Left hindlimb (tissue), 1 donor: ENCODE measurements at places on chromosomes 2 and 18.

- no peak for DNase-seq
Measured at GRCh38 chr2:221465776-221466175, 106.3 kb downstream of the EPHA4 start.

GRCh38 chr18:11729556-11729955 lies 40.5 kb downstream of the GNAL start:
- no peak for DNase-seq

DNA sequence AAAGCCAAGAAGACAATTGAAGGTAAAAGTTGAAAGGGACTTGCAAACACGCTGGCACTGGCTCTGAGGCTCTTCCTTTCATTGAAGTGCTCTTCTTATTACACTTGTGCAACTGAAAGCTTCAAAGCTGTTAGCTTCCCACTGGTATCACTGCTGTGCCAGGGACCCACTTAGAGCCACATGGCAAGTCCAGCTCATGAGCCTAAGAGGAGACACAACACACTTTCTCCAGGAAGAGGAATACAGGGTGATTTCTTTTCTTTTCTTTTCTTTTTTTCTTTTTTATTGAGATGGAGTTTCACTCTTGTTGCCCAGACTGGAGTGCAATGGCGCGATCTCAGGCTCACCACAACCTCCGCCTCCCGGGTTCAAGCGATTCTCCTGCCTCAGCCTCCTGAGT lies 218.2 kb downstream of the ATAD2B start:
- no peak for DNase-seq

DNA sequence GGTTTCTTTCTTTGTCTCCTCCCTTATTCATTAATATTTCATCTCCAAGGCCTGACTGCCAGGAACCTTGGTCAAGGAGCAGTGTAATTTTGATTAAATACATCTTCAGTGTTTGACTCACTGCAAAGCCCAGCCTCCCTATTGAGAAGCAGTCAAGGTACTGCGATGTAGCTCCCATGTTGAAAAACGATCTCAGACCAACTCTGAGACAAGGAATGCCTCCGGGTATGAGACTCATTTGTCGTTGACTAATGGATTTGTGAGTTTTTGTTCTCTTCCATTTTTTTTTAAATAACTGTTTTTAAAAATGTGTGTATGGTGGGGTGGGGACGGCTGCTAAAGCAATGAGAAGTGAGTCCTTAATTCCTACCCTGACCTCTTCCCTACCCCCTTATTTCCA lies 361.6 kb downstream of the SOX11 start:
- DNase-seq = no peak

DNA sequence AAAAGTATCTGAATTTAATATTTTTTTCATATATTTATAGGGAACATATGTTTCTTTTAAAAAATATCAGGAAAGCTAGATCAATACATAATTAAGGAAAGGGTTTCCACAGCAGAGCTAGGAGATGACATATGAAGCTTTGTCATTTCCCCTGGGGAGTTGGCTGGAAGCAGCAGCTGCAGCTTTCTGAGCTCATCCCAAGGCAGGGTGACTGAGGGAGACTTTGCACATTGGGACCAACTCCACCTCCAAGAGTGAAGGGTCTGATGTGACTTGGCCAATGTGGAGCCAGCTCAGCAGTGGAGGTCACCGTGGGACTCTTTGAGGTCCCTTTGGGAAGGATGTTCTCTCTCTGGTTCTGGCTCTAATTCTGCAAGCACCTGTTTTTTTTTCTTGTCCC lies 315.1 kb downstream of the RDH14 start:
- no peak for DNase-seq

DNA sequence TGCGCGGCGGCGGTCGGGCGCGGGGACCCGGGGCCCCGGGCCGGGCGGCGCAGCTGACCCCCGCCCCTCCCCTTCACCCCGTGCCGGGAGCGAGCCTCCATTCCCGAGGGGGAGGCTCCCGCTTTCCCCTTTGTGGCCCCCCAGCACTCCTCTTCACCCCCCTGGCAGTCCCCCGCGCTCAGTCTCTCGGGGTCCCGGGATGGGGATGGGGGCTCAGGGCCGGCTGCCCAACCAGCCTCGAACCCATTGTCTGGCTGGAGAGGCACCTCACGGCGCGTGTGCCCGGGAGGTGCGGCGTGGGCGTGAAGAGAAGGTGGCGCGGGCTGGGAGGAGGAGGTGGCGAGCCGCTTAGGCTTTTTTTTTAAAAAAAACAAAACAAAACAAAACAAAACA lies 748 bp downstream of the FMNL2 start:
- peak; percentile 69 for DNase-seq

- no peak for DNase-seq
Measured at GRCh38 chr18:70981400-70982140, 692.7 kb downstream of the SOCS6 start.

GRCh38 chr2:133405252-133405651 lies 163.0 kb downstream of the NCKAP5 start:
- no peak for DNase-seq

DNA sequence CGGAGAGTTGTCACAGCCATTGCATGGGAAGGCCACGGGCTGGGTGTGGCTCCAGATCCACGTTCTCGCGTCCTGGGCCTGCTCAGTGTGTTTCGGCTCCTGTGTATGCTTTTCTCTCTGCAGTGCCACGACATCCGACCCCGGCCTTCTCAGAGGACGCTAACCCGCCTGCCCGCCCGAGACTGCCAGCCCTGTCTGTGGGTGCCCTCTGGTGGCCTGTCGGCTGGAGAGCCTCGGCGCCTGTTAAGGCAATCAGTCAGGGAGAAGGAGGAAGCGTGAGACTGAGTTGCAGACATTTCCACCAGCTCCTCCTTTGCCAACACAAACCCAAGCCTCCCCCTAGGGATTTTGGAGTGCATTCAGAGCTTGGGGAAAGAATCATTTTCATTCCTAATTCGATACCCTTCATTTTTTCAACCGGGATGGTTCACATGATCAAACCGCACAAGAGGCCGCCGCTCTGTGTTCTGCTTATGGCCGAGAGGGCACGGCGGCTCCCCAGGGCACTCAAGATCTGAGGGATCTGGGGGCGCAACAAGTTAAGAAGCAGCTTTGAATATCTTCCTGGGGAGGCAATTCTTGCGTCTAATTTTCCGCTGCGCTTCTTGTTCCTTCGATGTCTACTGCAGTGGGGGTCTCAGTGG lies 37.5 kb upstream of the ZBTB7C start:
- DNase-seq = peak; percentile 90

- DNase-seq = no peak
Measured at GRCh38 chr2:137776697-137777096, 187.6 kb upstream of the HNMT start.

DNA sequence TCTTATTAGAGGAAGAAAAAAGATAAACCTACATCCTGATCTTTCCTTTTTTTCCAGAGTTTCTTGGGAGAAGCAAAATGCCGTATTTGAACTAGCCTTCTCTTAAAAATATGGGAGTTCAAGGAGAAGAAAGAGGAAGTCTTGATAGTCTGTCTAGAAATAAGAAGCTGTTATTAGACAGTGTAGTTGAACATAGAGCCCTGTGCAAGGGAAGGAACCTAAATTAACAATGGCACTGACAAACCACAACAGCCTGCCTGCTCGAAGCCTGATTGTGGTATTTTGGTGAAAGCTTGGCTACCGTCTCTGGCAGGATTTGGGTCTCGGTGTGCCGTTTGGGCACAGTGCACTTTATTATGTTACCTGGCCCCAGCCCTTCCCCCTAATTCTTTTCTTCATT lies 17.1 kb downstream of the SMARCAL1 start:
- DNase-seq = no peak
